ENCODE measurements at places on chromosomes 16 and 17.

GRCh38 chr17:78734793-78735641 lies 47.1 kb downstream of the CYTH1 start:
- DNase-seq, result no peak

- no peak for DNase-seq
These were observed 51.6 kb upstream of the KSR1 start for GRCh38 chr17:27404676-27405075.

DNA sequence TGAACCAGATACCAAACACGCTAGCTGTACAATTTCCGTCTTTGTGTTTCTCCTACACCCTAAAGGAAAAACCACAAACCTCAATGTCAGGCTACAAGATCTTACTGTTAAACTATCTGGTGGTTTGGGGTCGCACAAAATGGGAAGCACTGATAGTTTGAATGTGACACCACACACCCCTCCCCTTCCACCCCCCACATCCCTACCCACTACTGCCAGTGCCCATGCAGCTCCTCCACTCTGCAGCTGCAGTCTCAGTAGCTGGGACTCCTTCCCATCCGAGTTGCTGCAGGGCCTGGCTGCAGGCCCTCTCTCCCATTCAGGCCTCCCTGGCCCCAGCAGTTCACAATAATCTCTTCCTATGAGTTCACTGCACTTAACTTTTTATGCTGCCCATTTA lies 18.4 kb downstream of the TRAP1 start:
- DNase-seq, result no peak

DNA sequence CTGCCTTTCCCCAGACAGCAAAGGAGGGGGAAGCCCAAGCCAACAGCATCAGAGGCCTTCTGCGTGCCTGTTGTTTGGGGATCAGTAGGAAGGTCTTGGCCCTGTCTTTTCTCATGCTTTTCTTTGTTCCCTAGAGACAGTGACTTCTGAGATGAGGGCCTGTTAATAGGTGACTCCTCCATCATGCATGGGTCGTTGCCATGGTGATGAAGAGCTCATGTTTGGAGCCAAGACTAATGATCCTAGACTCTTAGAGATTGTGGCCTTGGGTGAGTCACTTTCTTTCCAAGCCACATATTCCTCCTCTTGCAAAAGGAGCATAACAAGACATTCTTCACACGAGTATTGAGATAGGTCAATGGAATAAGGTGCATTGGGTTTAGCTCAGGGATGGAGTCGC lies 201.1 kb upstream of the ASIC2 start:
- no peak for DNase-seq

- no peak for DNase-seq
These were observed 31.6 kb downstream of the ARHGAP17 start for GRCh38 chr16:24983561-24983960.

GRCh38 chr16:27232061-27232900 lies 29.0 kb downstream of the KDM8 start:
- DNase-seq, result no peak

DNA sequence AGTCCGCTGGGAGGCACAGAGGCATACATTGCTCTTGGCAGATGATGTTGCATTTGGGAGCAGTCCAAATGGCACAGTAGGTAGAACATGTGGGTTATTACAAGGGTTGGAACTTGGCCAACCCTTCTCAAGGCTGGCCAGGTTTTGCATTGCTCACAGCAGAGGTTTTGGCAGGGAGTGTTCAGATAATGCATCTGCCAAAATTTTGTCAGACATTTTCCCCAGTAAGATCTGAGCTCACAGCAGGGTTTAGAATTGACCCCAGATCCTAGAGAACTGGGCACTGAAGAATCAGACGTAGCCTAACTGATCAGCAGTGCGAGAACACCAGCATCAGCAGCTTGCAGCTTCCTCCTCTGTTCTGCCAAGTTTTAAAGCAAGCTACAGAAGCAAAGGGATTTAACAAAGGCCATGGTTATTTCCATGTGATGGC lies 468.8 kb upstream of the KIF2B start:
- peak; percentile 40 for DNase-seq

DNA sequence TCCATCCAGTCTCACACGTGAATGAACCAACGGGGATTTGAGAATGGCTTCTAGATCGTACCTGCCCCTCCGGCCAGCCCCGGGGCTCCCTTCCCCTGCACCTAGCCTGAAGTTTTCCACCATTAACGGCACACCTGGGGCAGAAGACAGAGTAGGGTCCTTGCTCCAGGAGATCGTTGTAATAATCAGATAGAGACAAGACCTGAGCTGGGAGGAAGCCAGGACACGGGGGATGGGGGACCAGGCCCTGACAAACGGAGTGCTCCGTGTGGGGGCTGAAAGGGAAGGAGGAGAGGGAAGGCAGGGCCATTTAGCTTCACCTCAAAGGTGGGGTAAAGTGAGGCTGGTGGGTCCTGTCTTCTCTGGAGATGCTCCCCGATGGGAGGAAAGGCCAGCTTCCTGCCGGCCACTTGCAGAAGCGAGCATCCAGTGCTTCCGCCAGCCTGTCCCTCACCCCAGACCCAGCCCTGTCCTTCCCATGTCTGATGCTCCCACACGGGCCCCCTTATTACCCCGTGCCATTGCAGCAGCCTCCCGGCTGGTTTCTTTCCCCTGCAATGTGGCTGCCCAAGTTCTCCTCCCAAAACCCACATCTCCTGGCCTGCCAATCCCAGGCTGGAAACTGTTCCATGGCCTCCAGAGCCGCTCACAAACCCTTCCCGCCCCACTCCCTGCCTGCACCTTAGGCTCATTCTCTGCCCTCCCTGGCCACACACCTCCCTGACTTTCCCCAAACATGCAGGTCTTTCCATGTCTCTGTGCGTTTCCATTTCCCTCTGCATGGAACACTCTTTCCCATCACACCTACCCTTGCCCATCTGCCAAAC lies 79.3 kb downstream of the MRC2 start:
- no peak for DNase-seq

DNA sequence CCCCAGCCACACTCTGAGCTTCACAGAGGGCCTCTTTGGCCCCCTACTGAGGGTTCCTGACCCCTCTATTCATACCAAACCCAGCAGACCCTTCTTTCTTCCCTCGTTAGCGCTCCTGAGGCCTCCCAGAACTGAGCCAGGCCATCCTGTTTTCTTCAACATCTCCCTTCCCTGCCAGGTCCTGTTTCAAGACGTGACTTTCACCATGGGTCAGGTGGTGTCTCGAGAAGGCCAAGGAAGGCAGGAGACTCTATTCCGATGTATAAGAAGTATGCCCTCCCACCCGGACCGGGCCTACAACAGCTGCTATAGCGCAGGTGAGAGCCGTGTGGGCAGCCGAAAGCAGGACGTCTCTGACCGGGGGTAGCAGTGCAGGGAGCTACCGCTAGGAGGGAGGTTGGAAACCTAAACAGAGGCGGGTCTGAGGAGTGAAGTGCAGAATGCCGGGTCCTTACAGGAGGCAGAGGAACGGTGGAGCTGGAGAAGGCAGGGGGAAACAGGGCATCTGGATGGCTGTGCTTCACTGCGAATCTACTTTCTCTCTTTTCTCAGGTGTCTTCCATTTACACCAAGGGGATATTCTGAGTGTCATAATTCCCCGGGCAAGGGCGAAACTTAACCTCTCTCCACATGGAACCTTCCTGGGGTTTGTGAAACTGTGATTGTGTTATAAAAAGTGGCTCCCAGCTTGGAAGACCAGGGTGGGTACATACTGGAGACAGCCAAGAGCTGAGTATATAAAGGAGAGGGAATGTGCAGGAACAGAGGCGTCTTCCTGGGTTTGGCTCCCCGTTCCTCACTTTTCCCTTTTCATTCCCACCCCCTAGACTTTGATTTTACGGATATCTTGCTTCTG lies 1.3 kb upstream of the SENP3 start:
- peak; percentile 89 for DNase-seq

- no peak for DNase-seq
These were observed 20.3 kb downstream of the PIMREG start for GRCh38 chr17:6464446-6465041.
